ENCODE measurements at places on chromosomes 1 and 21. TPM values are rescaled to one million over a fixed set of nuclear protein-coding genes. Genes with fewer than 3 reads are reported as not detected.

The GBP3 gene
- total RNA-seq = 39.9 TPM

The CHODL gene
- total RNA-seq = not detected

The PEAR1 gene
- total RNA-seq = 46.7 TPM

The LTN1 gene
- total RNA-seq = 14.4 TPM

The ADAMTS5 gene
- total RNA-seq = 0.05 TPM

The TCEANC2 gene
- total RNA-seq = 2.3 TPM

The MXRA8 gene
- 0.34 TPM for total RNA-seq

The NBPF11 gene
- total RNA-seq = 1.7 TPM

The S100A9 gene
- not detected for total RNA-seq

The AIM2 gene
- not detected for total RNA-seq

Data from mammary microvascular endothelial cell (primary cell).